Activated CD4-positive, alpha-beta T cell treated with anti-CD3 and anti-CD28 coated beads, Interleukin-2, amount 10 ng/mL, durations not matched to agents 24 days and 14 days (primary cell): ENCODE measurements at places on chromosomes 12 and 14.

- no peak for DNase-seq
Measured at GRCh38 chr12:101707131-101707782, 9.8 kb downstream of the CHPT1 start.

DNA sequence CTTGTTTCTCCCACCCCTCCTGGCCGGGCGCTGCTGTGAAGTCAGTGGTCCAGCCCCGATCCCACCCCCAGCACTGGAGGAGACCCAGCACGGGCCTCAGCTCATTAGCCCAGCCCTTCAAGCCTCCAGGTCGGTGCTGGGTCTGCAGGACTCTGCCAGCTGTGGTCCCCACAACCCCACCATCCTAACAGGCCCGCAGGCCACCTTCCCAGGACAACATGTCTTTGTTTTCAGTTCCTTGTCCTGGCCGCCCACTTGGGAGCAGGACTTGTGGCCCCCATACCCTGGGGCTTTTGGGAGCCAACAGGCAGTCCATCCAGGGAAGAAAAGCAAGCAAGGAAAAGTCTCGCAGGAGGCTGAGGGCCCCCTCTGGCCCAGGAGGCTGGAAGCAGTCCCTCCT is 60.0 kb downstream of the HRK start:
- no peak for DNase-seq

DNA sequence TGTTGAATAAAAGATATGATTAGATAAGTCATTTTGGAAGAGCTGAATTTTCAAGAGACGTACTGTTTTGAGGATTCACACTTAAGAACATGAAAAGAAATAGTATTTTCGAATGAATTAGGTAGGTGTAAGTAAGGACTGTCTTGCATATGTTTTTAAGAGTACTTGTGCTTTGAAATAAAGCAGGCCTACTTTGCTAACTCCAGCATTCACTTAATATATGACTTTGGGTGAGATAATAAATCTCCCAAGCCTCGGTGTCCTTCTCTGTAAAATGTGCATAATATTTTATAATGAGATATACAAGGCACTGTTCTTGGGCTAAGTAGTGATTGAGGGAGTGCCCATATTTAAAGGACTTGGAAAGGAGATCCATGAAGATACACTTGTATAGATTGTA is 54.6 kb downstream of the WASHC4 start:
- DNase-seq = no peak

GRCh38 chr12:64081008-64081404 is 141.1 kb downstream of the KICS2 start:
- DNase-seq = no peak

DNA sequence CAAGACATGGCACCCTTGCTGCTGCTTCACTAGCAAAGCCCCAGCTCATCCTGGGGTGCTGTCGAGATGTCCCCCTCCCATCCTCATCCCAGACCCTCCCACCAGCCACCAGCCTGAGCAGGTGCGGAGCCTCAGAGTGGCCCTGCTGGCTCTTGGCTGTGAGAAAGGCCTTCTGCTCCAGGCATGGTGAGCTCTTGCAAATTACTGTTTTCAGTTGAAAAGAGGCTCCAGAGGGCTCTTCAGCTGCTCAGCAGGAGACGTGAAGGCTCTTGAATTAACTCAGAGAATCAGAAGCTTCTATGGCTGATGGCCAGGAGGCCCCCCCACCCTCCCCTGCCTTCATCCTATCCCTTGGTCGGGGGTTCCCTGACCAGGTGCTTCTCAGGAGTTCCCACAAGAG is 44.1 kb downstream of the WSCD2 start:
- DNase-seq = no peak

DNA sequence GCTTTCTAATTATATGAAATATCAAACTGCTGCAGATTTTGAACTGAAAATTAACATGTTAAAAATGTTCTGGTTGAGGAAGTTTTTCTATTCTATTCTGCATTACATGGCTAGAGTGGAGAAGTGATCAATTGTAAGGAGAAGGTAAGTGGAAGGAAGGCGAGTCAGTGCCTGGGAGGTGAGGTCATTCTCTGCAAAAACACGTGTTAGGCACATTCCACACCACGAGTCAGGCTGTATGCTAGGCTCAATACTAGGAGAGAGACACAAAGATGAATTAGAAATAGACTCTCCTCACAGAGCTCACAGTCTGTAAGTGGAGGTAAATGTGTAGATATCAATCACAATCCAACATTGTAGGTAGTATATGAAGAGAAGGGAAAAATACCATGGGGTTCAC is 194.1 kb downstream of the NOVA1 start:
- no peak for DNase-seq

- DNase-seq = no peak
Measured at GRCh38 chr12:116650585-116651087, 87.2 kb downstream of the SPRING1 start.

DNA sequence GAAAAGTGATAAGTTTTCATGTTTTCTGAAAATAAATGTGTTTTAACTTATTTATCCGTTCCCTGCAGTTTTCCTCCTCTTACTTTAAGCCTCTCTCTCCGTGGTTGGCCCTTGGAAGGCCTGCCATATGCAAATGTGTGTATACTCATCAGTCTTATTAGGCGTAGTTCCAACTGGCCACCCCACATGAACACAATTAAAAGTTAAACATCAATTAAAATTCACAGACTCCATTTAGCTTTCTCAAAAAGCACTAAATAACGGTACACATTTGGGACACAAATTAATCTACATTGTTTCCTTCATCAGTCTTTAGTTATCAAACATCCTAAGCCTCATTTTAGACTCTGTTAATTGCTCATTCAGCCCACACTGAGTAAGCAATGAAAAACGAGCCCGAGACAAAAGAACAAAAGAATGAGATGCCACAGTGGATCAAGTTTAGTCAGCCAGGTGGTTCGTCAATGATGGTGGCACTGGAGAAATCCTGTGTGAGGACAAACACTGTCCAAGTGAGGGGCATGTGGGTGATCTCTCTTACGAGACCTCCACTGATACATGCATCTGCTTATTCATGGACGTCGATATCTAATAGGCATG is 76.0 kb upstream of the TMCC3 start:
- no peak for DNase-seq

DNA sequence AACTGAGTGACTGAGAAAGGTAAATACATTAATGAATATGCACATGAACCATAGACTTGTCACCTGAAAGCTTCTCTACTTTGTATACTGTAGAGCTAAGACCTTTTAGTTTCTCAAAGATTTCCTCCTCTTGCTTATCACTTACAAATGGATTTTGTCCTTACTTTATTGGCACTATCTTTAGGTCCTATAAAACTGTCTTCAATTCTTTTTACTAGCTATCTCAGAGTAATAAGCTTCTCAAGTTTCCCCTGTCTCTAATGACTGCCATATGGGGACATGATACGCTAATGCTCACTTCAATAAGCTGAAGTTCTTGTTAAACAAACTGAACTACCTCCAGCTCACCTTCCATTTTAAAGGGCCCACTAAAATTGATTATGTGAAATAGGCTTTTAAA is 468.2 kb upstream of the CCDC196 start:
- DNase-seq = no peak

DNA sequence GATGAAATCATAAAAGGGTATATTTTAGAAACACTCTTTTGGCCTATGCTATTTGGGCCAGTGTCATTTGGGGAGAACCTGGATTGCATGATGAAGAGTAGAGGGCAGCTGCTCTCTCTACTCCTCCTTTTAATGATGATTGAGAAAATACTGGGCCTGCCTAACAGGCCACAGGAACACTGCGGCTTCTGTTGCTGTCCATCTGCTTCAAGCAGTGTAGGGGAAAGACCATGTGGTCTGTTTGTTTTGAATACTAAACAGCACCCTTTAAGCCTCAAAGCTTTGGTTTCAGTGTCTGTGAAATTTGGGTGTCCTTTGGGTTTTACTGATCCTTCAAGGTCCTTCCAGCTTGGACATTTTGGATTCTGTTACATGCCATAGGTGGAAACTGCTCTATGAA is 78.0 kb downstream of the TTC6 start:
- DNase-seq = no peak

DNA sequence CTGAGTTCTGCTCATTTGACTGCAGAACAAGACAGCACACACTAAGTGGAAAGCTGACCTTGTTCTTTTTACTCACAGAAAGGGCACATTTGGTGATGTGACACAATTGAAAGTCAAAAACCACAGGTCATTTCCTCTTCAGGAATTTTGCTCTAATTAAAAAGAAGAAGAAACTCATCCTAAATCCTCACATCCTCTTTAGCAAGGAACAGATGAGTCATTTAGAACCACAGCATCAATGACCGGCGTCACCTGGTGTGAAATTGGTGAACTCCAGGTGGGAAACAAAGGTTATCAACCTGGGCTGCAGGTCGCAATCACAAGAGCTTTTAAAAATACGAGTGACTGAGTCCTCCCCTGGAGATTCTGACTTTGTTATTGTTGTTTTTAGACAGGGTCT is 2.9 kb upstream of the RNU6-8 start:
- DNase-seq = peak; percentile 56

- DNase-seq = no peak
Measured at GRCh38 chr12:72082986-72083820, 144.6 kb downstream of the TPH2 start.

- DNase-seq = peak; percentile 65
Measured at GRCh38 chr12:46455648-46456352, 83.2 kb upstream of the SLC38A2 start.

DNA sequence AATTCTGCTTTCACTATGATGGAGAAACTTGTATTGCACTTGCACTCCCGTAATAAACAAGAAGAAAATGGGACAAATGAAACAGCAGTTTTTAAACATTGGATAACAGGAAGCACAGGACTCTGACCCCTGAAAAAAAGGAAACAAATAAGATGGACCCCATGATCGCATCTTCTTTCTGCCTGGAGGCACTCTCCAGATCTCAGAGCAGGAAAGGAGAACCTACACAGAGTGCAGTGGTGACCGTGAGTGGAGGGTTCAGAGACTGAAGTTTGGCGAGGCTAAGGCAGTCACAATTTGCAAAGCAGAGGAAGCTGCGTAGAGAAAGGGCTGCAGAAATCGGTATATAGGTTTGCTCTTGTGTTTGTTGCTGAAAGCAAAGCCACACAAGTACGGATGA is 6.1 kb upstream of the FGF6 start:
- no peak for DNase-seq

GRCh38 chr12:110179291-110179690 is 55.1 kb downstream of the IFT81 start:
- no peak for DNase-seq

- peak; percentile 68 for DNase-seq
Measured at GRCh38 chr12:49345051-49345824, 1.4 kb upstream of the DNAJC22 start.

DNA sequence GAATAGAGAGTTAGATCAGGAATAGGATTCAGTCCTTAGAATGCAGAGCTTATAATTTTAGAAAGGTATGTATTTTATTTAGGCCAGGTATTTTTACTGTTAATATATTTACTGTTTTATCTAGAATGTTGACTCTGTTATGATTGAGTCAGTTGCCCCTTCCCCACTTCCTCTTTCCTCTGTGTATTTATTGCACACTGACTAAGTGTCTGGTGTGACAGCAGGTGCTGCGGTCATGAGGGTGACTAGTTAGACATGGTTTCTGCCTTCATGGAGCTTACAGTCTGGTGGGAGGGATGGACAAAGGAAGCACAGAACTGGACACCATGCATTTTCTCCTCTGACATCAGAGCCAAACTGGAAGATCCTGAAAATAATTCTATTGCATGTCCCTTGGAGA is 159.8 kb downstream of the CACNA1C start:
- DNase-seq = no peak

GRCh38 chr12:6080149-6081045 is 44.1 kb downstream of the VWF start:
- DNase-seq = no peak

DNA sequence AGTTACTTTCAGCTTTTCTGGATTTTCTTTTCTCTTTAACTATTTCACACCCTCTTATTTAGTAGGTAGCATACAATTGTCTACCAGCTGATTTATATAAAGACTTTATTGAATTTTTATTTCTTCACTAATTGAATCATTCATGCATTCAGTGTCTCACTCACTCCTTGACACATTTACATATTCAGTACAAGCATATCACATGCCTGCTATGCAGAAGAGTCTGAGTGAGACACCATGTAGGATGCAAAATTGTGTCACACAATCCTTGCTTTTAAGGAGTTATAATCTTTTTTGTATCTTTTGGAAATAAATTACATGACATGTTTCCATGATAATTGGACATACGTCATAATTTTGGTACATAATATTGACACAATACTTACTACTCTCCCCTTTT is 83.0 kb downstream of the AKAP6 start:
- no peak for DNase-seq

DNA sequence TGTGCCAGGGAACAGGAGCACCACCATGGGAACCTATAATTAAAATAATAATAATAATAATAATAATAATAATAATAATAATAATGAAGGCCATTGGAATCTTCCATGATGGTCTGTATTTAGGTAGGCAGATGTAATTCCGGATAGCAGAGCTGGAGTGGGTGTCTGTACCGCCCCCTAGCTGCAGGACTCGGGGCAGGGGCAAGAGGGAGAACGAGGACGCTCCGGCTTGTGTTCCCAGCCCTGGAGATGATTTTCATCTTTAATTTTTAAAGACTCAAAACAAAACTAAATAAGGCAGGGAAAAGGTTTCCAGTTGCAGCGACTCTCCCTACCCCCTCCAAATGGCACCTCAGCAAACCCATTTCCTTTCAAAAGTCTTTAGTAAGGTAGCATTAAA is 501.1 kb downstream of the VRK1 start:
- DNase-seq = no peak

DNA sequence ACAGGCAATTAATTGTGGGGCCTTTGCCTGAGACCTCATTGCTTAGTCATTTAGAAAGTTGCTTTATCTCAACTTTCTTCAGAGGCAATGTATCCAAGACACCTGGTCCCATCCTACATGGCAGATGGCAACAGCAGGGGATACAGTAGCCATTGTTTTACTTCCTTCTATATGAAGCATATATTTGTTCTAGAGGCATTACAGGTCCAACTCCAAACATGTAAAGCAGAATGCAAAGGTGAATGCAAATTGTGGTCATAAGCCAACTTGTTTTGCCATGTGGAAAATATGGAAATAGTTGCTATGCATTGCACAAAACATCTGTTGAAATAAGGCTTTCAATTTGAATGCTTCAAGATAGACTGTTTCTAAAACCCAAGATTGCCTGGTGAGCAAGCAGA is 109.8 kb upstream of the BCAT1 start:
- no peak for DNase-seq

GRCh38 chr14:61253064-61253738 is 27.9 kb downstream of the TMEM30B start:
- no peak for DNase-seq
